ENCODE measurements at places on chromosomes 11 and 22.

DNA sequence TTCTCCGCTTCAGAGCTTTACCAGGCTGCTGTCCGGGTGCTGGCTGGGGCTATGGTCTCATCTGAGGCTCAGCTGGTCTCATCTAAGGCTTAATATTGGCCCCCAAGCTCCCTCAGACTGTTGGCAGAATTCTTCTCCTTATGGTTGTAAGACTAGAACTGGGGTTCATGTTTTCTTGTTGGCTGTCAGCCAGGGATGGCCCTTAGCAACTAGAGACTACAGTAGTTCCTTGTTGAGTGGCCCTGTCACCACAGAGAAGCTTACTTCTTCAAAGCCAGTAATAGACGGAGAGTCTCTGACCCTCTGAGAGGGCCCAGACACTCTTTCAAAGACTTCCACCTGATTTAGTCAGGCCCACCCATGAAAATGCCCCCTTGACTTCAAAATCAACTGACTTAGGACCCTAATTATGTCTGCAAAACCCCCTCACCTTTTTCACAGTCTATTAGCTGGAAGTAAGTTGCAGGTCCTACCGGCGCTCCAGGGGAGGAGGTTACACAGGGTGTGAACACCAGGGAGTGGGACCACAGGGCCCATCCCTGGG lies 24.2 kb upstream of the TREH start:
- no peak for DNase-seq

- DNase-seq = no peak
Observed at GRCh38 chr11:73333640-73334383, 25.7 kb downstream of the ARHGEF17 start.

DNA sequence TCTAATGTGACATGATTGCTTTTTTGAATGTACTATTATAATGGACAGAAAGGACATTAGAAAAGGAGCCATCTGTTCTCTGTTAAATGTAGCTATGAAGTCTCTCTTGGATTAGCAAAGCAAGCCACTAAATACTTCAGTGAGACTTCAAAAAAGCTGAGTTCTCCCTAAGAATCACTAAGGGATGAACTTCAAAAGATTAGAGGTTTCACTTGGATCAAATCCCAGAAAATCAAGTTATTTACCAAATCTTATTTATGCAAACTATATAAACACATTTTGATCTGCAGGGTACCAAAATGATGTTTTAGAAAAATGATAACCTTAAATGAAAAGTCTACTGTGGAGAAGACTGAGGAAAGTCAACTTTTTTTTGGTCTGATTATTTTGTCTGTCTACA lies 82.1 kb upstream of the MTMR2 start:
- no peak for DNase-seq

DNA sequence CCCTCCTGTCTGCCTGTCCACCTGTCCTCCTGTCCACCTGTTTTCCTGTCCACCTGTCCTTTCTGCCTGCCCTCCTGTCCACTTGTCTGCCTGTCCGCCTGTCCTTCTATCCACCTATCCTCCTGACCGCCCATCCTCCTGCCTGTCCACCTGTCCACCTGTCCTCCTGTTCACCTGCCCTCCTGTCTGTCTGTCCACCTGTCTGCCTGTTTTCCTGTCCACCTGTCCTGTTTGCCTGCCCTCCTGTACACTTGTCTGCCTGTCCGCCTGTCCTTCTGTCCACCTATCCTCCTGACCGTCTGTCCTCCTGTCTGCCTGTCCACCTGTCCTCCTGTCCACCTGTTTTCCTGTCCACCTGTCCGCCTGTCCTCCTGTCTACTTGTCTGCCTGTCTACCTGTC lies 682.8 kb downstream of the TBC1D22A start:
- no peak for DNase-seq

DNA sequence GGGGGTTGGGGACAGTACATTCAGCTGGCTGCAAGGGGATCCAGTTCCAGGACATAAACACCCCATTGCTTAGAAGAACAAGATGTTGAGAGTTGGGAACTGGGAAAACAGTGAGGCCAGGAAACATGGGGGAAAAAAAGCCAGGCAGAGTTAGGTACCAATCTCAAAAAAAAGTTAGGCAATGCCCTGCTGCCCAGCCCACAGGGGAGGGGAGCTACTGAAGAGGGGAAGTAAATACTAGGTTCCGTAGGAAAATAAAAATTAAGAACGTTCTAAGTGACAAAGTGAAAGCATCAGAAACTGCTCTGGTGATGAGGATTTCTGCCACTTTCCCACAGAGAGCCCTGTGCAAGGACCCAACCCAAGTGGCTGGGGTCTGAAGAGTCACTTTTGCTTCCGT lies 12.0 kb downstream of the SPTBN2 start:
- DNase-seq = no peak

DNA sequence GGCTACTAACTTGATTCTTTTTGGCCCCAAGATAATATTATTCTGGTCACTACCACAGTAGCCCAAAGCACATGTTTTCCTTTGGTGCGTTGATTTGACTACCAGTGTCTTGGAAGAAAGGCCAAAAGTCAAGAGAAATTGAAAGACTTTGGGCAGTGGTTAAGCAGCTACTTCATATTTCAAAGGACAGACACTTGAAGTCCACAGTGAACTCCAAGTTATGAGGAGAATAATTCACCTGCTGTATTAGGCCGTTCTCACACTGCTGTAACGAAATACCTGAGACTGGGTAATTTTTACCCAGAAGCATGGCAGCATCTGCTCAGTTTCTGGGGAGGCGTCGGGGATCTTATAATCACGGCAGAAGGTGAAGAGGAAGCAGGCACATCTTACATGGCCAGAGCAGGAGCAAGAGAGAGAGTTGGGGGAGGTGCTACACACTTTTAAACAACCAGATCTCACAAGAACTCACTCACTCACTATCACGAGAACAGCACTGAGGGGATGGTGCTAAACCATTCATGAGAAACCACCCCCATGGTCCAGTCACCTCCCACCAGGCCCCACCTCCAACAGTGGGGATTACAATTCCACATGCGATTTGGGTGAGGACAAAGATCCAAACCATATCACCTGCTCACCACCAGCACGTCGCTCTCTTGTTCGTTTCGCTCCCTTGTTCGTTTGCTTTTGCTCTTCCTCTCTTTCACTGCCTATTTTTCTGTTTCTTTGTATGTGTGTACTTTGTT lies 40.2 kb upstream of the PICALM start:
- no peak for DNase-seq

GRCh38 chr22:36447632-36448031 lies 33.8 kb downstream of the TXN2 start:
- no peak for DNase-seq

DNA sequence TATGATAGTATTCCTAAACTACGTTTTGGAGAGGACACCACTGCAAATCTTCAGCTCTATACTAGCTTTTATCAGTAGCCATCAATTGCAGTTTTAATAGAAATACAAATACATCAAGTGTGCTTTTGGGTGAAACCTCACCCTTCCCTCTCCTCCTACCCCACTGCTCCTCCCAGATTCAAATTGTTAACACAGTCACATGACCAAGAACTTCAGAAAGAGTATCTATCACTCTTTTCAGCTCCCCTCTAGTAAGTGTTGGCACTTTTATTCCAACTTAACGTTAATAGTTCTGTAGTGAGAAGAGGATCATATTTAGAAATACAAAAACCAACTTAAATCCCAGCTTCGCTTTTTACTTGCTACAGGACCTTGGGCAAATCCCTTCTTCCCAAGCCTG lies 17.0 kb downstream of the RRAS2 start:
- DNase-seq = no peak

GRCh38 chr11:61635304-61635703 lies 44.9 kb upstream of the DAGLA start:
- DNase-seq = no peak

- no peak for DNase-seq
Observed at GRCh38 chr11:6677018-6677417, 6.1 kb downstream of the MRPL17 start.

- DNase-seq = no peak
Observed at GRCh38 chr11:120054016-120054752, 83.7 kb downstream of the TRIM29 start.

DNA sequence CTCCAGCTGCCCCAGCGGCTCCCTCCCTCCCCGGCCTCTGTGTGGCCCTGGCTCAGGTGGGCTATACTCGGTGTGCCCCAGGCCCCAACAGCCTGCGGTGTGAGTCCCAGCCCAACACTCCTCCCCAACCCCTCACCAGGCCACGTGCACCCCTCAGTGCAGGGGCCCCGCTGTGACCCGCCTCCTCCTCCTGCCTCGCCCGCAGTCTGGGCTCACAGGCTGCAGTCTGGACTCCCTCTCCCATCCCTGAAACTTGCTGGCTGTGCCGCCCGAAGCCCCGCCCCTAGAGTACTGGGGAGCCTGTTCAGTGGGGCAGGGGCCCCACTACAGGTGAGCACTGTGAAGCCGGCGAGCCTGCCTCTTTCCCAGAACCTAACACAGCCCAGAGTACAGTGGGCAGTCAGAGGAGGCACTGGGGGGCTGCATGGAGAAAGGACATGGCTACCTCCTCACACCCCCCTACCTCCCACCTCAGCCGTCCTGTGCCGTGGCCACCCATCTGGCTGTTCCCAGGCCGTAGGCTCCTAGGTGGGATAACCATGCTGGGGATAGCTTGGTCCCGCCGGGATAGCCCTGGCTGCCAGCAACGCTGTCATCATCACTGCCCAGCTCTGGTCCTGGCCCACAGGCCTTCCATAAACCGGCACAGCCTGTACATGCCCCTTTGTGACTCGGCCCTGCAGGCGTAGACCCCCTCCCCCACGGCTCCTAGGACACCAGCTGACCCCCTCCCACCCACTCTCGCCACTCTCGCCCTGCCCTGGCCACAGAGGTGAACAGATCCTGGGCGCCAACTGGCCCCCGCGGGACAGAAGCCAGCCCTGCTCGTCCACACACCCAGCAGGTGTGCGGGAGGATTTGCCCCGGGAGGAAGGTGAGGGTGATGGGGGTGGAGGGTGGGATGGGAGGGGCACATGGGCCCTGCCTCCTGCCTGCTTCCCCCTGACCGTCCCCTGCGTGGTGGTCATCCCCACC lies 29.7 kb downstream of the CELSR1 start:
- no peak for DNase-seq

GRCh38 chr11:4453118-4453517 lies 4.0 kb downstream of the OR52K2 start:
- DNase-seq = no peak

- DNase-seq = no peak
Observed at GRCh38 chr11:133386262-133386661, 146.0 kb downstream of the OPCML start.

GRCh38 chr22:40347300-40347699 lies 1.0 kb downstream of the ADSL start:
- DNase-seq = no peak

GRCh38 chr22:47594836-47595521 lies 832.5 kb downstream of the TBC1D22A start:
- DNase-seq = no peak

DNA sequence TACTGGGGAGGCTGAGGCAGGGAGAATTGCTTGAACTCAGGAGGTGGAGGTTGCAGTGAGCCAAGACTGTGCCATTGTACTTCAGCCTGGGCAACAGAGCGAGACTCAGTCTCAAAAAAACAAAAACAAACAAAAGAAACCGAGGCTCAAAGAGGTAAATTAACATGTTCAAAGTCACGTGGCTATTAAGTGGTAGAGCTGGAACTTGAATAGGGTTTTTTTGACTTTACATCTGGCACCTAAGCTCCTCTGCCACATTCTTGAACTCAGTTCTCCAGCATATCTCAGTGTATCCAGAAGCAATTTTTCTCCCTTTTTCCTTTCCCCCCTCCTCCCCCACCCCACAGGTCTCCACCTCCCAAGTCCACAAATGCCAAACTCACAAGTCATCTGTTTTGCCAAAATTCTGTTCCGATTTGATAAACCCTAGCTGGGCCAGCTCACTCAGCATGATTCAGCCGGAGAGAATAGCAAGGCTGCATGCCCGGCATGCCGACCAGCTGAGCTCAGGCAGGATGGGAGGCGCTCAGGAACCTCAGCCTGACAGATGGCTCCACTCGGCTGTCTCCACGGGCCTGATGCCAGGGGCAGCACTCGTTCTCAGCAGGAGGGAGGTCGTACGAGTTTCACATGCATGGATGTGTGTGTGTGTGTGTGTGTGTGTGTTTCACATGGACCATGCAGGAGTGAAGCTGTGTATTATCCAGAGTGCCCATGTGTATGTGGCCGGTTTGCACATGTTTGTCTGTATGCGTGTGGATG lies 63.2 kb upstream of the RRAS2 start:
- DNase-seq = no peak

DNA sequence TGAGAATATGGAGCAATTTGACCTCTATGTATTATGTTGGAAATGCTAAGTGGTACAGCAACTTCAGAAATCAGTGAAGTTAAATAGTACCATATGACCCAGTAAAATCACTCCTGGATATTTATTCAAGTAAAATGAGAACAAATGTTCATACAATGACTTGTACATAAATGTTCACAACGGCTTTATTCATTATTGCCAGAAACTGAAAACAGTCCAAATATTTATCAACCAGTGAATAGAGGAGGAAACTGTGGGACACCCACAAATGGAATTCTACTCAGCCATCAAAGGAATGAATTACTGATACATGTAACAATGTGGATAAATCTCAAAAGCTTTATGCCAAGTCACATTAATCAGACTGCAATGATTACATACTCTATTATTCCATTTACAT lies 416.3 kb downstream of the AASDHPPT start:
- no peak for DNase-seq

GRCh38 chr11:46477136-46477535 lies 85.6 kb upstream of the CHRM4 start:
- no peak for DNase-seq

- DNase-seq = no peak
Observed at GRCh38 chr22:36258701-36259614, 6.0 kb downstream of the APOL1 start.

DNA sequence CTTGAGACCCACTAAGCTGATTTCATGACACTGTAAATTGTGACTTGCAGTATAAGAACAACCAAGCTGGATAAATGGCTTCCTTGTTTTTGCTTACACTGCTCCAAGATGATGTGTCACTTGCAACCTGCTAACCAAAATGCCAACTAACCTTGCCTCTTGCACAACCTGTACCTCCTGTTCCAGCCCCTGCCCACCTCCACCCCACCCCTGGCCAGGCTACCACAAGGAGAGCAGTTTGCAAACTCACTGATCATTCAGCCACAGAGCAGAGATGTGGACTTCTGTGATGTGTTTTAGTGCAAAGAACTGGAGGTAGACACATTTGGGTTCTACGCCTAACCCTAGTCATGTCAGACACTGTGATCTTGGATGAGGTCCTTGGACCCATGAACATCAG lies 4.3 kb upstream of the APOL6 start:
- no peak for DNase-seq

DNA sequence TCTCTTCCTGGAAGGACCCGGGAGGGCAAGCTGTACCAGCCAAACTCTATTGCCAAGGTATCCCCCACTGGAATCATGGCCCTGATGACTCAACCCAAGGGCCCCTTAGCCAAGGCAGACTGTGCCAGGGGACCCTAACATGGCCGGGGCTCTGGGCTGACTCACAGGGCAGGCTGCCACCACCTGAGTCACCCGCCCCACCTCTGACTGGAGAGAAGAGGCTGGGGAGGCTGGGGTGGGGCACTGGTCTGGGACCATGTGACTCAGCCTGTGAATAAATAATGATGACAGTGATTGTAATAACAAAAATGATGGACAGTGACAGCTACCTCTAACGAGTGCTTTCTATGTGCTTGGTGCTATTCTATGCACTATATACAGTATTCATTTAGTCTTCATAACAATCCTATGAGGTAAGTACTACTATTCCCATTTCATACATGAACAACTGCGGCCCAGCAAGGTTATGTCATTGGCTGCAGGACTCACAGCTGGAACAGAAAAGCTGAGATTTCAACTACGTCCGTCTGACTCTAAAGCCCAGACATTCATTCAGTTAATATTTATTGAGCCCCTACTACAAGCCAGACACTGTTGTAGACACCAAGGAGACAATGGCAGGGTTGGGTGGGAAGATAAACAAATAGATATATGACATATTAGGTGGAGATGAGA lies 84.2 kb downstream of the FBXO7 start:
- DNase-seq = no peak

- DNase-seq = no peak
Observed at GRCh38 chr11:1458340-1459218, 28.0 kb downstream of the MOB2 start.

Measured in activated T-cell treated with anti-CD3 and anti-CD28 coated beads, Interleukin-2, amount 50 U/mL, for 1 hour (primary cell).